ENCODE measurements at places on chromosomes 4 and X.

- DNase-seq = peak; percentile 83
Measured at GRCh38 chrX:151870602-151871001, 42.1 kb upstream of the MAGEA4 start.

GRCh38 chrX:70324326-70324725 is 34.4 kb downstream of the KIF4A start:
- DNase-seq = no peak

DNA sequence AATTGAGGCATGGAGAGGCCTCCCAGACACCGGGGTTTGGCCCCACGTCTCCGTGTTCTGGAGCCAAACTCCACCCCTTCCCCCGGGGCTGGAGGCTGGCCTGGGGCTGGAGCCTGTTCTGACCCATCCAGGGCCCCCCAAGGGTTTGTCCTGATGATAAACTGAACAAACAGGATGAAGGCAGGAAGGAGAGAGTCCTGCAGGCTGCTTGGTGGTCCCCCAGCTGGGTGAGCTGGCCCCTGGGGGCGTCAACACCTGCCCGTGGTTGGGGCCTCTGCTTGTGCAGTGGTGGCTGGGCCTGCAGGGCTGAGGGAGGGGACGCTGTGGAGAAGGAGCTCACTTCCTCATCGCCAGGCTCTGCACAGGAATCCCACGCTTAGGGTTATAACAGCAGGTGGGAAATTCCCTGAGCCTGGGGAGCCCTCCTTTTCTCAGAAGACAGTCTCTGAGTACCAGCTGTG is 2.3 kb downstream of the SH3TC1 start:
- DNase-seq = peak; percentile 43

GRCh38 chr4:90495936-90496335 is 368.7 kb downstream of the CCSER1 start:
- no peak for DNase-seq

DNA sequence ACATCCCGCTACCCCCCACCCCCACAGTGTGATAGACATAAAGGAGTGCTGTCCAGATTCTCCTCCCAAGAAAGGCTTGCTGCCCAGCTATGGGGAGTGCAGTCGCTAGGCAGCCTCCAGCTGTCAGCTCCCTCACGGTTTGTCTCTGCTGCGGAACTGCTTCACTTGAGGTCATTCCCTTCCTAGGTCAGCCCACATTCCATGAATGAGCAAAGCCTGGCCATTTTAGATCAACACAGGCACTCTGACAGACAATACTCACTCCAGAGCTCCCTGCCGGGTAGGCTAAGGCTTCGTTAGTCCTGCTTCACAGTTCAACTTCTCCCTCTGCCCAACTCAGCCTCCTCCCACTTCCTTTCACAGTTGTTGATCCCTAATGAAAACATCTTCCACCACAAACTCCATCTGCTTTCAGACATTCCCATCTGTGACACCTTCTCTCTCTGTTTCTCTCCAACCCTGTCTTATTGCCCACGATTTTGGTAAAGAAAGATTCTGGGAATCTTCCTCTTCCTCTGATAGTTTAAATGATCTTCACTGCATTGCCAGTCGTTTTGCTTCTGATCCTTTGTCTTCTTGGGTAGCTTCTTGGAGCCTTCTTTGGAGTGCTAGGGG is 318.9 kb upstream of the F9 start:
- DNase-seq = no peak

GRCh38 chrX:139559383-139560042 is 29.0 kb downstream of the F9 start:
- peak; percentile 61 for DNase-seq

DNA sequence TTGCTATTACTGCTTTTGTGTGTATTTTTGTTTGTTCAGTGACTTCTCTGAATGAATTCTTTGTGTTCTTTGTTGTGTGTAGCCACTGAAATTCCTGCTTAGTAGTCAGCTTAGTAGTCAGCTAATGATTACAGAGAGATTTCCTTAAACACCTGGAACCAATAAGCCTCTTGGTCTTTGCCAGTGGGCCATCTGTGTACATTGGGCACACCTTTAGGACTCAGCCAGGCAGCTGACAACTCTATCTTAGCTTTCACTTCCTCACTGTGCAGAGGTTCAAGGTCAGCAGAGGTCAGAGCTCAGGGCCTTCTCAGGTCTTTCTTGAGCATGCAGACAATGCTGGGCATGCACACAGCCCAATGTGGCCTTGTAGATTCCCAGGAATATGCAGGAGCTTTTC is 59.3 kb downstream of the RWDD4 start:
- DNase-seq = no peak

DNA sequence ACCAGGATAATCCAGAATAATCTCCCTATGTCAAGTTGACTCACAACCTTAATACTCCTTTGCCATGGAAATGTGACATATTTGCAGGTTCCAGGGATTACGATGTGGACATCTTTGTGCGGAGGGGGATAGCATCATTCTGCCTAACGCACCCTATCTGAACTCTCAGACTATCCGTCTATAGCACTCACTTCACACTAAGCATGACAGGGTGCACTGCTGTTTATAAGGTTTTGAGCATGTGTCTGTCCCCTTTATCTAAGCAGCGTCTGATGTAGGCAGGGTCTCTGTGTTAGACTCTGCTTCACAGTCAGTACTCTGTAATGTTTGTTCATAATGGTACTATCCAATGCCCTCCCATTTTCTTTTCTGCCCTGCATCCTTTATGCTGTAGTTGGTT is 43.4 kb upstream of the PRSS48 start:
- DNase-seq = no peak

DNA sequence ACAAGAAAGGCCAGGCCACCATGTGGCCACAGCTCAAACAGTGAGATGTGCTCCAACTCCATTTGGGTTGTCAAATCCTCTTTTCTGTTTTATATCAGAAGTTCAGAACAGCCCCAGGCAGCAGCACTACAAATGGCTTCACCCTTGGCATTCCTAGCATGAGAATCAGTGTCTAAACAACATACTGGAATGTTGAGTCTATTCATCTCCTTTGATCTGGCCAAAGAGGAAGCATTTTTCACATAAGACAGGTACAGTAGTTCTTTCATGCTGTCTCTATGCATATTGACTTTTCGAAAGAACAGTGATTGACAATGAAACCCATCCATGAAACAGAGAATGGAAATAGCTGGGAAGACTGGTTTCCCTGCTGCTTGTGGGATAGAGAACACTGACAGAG is 289.5 kb downstream of the USP46 start:
- no peak for DNase-seq

GRCh38 chr4:24067367-24068193 is 177.7 kb upstream of the PPARGC1A start:
- peak; percentile 12 for DNase-seq

DNA sequence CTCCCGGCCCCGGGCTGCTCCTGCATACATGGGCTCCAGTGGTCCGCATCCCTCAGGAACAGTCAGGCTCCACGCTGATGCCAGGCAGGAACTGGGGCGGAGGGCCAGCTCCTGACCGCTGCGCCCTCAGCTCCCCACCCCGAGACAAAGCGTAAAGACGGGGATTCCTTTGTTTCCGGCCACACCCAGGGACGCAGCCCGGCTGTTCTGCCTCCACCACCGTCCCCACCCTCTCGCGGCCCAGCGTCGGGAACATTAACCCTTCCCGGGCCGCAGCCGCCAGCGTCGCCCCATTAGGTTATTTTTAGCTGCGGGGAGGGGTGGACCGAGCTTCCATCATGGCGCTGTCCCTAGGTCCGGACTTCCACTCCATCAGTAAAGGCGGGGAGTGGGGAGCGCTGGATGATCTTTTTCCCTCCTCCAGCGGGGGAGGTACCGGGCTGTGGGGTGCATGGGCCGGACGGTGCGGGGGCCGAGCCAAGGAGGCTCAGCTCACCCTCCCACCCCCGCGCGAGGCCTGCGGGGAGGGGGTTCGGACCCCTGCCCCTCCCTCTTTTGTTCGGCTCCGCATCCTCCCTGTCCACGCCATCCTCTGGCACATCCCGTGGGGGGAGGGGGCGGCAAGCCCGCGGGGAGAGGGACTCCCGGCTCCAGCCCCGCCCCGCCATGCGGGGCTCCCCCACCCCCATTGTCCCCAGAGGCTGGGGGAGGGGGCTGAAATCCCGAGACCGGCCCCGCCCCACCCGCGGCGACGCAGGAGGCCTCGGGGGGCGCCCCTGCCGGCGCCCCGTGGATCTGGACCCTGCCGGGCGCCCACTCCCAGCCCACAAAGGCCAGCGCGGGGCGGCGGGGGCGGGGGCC is 5.3 kb downstream of the CRMP1 start:
- DNase-seq = no peak

GRCh38 chr4:175263537-175263936 is 345.4 kb downstream of the ADAM29 start:
- no peak for DNase-seq

DNA sequence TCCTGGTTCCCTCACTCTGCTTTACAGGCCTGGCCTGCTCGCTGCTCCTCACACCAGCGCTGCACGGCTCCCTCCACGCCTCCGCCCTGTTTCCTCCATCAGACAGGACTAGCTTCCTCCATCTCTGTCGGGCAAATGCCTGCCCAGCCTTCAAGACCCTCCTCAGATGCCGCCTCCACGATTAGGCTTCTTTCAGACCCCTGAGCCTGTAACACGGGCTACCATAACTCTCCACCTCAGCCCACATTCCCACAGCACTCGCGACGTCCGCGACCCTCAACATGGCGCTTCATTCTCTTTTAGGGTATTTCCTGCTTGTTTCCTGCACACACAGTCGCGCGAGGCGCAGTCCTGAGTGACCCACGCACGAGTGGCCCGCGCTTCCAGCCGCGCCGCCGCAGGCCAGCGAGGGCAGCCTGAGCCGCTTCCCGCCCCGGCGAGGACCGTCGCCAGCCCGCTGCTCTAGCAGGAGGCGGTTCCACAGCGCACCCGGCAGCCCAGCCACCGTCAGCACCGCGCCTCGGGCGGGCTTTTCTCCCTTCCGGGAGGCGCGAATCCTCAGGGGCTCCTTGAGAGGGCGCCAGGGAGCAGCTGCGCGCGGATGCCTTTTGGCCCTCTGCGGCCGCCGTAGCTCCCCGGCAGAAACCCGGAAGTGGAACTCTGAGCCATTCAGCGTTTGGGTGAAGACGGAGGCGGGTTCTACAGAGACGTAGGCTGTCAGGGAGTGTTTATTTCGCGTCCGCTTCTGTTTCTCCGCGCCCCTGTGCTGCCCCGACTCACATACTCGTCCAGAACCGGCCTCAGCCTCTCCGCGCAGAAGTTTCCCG is at the start of gene FRG1:
FRG1 (plus strand) TSS at position 695 of the 827 bp plus-strand sequence. CDS start 138 bp downstream, outside the sequence.
- peak; percentile 95 for DNase-seq

- no peak for DNase-seq
Measured at GRCh38 chr4:119080721-119081541, 54.7 kb upstream of the MYOZ2 start.

DNA sequence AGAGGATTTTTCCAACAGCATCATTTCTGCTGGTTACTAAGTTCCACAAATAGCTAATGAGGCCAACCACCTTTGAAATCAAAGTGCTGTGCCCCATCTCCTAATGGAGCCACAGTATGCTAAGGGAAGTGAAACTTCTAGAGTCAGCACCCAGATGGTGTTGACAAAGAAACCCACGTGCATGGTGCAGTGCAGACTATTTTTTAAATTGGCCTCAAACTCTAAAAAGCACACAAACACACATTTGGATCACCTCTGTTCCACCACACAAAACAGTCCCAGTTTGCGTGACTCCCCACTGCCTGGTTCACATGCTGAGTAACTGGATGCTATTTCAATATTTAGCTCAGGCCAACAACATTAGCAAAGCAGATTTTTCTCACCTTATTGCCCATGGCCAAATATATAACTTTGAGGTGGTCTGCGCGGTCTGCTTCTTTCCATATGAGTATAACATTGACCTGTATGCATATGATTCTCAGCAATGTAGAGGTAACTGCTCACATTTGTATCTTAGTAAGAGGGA is 69.9 kb downstream of the AMELX start:
- DNase-seq = no peak

DNA sequence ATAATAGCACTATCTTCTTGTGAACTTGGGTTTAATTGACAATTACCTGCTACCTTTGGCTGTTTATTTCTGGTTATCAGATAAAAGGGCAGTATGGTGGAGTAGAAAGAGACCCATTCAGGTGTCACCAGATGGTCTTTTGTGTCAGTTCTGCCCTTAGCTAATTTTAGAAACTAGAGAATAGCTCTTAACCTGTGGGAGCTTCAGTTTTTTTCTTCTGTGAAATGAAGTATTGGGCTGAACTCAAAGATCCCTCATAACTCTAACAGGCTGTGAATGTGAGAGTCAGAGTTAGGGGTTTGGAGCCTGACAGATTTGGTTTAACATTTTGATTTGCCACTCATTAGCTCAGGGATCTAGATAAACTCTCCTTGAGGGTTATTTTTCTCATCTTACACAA is 335.2 kb downstream of the PPP1R2C start:
- DNase-seq = no peak

- no peak for DNase-seq
Measured at GRCh38 chr4:151147000-151147399, 47.6 kb downstream of the RPS3A start.

DNA sequence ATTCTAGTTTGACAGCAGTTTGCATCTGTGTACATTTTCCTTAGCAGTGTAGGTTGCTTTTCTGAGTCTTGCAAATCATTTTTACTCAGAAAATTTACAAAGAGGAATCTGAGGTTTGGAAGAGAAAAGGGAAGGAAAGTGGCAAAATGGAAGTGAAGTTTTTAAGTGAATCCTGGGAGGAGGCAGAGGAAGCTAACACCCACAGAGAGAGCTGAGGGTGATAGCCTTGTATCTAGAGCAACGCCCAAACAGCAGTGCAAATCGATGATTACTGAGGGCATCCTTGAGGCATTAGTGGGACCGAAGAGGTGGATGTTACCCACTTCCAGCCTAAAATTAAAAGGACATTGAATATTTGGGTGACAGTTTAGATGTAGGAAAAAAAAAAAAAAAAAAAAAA is 31.8 kb downstream of the KLF3 start:
- DNase-seq = no peak

DNA sequence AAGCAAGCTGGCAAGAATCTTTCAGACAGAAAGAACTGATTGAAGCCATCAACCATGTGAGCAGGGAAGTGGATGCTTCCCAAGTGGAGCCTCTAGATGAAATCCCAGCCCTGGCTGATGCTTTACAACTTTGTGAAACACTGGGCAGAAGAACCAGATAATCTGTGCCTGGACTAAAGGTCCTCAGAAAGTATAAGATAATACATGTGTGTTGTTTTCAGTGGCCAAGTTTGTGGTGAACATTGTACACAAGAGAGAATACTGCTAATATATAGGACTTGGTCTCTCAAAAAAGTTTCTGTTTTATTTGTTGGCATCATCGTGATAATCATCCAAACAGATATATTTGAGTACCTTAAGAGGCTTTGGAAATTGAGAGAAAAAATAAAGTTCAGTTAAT is 1367.8 kb upstream of the IGFBP7 start:
- DNase-seq = no peak

DNA sequence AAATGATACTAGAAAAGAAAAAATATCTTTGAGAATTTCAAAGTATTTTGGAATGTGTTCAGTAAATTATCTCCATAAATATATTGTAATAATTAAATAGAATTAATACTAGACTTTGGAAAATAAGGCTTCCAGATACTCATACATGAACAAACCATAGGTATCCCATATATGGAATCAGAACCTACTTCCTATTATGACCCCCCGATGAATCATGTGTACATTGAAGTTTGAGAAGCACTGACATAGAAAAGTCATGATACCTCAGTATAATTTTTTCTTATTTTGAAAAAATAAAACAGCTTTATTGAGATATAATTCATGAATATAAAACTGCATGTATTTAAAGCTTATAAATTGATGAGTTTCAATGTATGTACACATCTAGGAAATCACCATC is 27.2 kb upstream of the SMARCA5 start:
- peak; percentile 17 for DNase-seq
